ENCODE measurements at places on chromosomes 2 and 18.
A peak's percentile ranks its signal among the peaks of the same experiment; 100 is the strongest.

GRCh38 chr2:14700753-14701152 lies 68.2 kb downstream of the LRATD1 start:
- DNase-seq, result peak; percentile 4

DNA sequence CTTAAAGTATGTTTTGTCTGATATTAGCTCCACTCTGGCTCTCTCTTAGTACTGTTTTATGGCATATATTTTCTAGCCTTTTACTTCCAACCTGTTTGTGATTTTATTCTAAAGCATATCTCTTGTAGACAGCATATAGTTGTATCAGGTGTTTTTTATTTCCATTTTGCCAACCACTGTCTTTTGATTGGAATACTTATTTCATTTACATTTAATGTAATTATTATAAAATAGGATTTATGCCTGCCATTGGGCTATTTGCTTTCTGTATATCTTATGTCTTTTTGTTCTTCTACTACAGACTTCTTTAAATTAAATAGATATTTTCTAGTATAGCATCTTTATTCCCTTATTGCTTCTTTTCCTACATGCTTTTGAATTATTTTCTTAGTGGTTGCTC lies 67.3 kb downstream of the LRRC30 start:
- no peak for DNase-seq

GRCh38 chr2:238921259-238921658 lies 73.4 kb downstream of the TWIST2 start:
- no peak for DNase-seq

DNA sequence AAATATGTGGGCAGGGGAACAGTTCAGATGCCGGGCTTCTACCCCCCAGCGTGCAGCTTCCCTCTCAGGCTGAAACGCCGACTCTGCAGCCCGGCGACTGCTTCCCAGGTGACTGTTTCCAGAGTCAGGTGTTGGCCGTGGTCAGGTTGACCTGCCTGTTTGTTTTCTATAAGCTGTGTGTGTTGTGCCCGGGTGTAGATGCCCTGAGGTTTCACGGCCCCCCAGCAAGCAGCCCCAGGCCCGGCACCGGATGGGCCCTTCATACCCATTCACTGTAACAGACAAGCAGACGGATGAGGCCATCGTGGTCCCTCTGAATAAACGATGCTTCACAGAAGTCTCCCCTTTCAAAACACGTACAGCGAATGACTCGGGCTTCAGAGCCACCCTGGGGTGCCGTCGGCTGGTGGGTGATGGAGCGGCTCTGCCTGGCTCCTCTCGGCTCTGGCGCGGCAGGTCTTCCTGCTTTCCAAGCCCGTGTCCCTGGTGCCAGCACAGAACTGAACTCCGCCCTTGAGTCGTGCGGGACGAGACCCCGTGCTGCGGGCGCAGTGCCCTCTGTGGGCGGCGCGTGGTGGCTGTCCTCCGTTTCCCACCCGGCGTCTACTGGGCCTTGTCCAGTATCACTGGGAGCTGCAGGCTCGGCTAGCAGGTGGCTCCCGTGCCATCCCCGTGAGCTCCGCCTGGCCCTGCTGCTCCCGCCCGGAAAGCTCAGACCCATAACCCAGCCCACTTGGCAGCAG lies 15.0 kb upstream of the KCNG2 start:
- no peak for DNase-seq

GRCh38 chr2:45833301-45833967 lies 182.0 kb downstream of the PRKCE start:
- no peak for DNase-seq

DNA sequence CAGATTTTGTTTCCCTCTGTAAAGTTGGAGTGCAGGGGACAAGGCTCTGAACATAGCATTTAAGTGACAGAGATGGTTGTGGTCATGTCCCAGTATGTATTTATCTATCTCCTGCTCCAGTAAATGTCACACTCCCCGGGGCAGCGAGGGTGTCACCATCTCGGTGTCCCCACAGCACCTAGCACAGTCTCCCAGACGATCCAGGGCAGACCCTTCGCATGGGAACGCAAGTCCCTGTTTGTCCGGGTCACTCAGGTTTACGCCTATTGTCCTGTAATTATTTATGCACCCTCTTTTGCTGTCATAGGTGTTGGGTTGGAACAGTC lies 12.6 kb upstream of the NTSR2 start:
- no peak for DNase-seq

DNA sequence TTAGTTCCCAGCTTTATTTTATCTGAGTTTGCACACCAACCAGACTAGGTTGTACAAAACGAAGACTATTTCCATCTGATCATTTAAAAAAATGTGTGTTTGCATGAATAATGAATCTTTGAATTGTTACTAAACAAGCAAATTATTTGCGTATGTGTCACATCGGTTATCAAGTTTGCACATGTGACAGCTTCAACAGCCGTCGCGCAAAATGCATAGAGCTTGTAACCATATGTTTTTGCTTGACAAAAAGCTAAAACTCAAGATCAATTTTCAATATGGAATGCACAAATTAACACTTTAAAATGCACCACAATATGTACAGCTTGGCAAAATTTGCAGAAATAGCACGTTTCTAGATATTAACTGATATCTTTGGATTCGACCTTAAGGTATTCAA lies 184.1 kb downstream of the PTGR3 start:
- no peak for DNase-seq

DNA sequence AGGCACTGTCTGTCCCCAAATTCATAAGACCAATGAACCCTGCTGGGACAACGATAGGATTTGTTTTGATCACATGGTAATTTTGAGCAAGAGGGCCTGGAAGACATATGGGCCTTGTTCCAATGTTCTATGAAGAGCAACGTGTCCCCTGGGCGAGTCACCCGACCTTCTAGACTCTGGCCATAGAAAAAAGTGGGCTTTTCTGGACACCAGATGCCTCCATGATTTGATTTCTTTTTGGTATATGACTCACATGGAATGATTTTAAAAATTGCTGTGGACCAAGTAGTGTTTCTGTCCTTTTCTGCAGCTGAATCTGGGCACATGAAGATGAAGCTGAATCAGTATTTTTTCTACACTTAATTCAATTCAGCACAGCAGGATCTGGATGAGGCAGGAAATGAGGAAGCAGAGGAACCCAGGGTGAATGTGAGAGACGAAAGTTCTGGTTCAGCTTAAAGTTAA lies 104.9 kb downstream of the CDC42EP3 start:
- peak; percentile 90 for DNase-seq

DNA sequence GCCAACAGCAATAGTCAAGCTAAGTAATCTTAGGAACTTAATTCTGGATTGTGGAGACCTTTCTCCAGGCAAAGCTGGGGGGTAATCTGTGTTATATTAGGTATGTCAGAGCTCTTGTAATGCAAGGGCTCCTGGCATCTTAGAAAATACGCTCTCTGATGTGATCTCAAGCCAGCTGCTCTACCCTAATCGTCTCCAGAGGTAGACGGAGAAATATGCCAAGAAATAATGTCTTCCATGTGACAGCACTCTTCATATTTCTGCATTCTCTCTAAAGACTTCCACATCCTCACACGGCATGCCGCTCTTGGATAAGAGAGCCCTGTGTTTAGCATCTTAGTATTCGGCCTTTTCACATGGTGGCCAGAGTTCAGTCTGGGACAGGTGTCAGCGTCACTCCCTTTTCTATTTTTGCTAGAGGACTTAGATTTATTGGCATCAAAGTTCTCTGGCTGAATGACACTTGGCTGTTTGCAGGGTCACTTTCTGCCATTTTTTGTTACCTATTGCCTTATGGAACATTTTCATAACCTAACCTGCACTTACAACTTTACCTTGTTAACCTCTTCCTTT lies 25.2 kb downstream of the CAPN13 start:
- DNase-seq, result no peak

DNA sequence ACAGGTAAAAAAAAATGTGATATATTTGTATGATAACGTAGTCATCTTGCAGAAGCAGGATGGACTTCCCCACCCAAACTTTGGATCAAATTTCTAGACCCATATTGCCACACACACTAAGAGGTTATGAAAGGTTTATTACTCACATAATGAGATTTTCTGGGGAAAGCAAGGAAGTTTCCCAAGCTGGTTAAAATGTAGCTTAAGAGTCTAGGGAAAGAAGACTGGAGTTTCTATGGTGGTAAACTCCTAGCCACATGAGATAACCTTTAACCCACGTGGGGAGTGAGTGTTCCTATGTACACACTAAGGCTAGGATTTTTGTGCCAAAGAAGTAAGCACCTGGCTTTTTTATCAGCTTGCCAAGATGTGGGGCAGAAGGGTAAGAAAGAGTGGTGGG lies 335.7 kb upstream of the UBE2E3 start:
- no peak for DNase-seq

- DNase-seq, result no peak
Observed at GRCh38 chr2:206379886-206380285, 63.4 kb upstream of the ADAM23 start.

GRCh38 chr2:16861530-16861929 lies 195.9 kb upstream of the CYRIA start:
- DNase-seq, result peak; percentile 1

- no peak for DNase-seq
Observed at GRCh38 chr2:226877491-226877890, 41.6 kb downstream of the RHBDD1 start.

DNA sequence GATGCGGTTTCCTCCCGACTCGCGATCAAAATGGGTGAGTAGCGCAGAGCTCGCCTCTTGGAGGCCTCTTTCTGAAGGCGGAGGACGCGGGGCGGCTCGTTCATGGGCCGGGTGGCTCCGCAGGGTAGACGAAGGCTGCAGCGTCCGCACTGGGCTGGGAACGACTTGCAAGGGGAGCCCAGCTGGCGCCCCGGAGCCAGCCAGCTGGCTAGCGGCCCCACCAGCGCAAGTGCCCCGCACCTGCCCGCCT lies 328 bp upstream of the PASK start:
- no peak for DNase-seq
